ENCODE measurements at places on chromosomes 1 and 21.

DNA sequence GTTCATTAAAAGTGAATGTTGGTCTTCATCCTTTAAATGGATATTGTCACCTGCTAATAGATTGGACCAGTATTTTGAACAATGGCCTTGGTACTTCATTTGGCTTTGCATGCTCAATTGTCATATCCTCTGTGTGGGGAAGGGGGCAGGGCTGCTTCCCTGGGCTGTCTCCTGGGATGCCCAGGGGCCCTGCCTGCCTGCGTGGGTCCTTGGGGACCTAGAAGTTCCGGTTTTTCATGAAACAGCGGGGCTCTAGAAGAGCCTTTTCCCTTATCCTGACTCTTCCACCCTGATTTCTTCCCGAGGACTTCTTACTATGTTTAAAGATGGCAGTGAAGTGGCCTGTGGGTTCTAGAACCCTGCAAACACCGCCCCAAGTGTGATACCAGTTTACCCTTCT is 97.5 kb downstream of the DISC1 start:
- DNase-seq: no peak

DNA sequence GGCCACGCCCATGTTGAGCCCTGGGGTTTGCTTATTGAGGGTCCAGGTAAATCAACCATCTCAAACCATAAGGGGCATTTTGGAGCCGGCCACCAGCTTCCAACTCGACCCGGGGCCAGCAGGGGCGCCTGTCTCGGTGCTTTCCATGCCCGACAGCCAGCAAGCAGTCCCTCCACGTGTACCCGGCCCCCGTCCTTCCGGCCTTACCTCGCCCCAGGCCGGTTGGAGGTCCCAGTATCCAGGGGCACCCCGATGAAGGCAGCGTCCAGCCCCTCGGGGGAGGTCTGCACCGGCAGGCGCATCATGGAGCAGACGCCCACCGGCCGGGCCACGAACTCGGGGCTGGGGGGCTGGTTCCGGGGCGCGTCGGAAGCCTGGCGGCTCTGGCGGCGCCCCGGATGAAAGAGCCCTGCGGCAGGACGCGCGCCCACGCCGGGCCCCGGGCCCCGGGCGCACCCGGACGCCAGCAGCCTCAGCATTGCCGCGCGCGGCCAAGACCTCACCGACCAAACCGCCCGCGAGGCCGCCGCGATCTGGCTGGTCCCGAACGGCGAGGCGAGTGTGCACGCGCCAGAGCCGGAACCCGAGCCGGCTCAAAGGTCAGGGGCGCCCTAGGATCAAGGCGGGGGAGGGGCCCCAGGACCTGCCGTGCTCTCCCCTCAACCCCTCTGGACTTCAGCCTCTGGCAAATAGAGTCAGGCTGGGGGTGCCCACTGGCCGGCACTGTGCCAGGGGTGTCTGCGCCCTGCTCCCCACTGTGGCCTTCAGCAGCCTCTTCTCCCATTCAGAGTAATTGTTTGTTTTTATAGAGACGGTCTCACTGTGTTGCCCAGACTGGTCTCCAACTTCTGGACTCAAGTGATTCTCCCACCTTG is at the start of gene AGMAT:
Gene AGMAT (minus strand): TSS at position 563 of the 875 bp plus-strand sequence. CDS start 84 bp downstream, at position 479.
- no peak for DNase-seq

GRCh38 chr1:16727190-16728111 is 12.9 kb upstream of the RNU1-4 start:
- peak; percentile 19 for DNase-seq

- no peak for DNase-seq
Observed at GRCh38 chr1:239711768-239712167, 325.4 kb downstream of the CHRM3 start.

DNA sequence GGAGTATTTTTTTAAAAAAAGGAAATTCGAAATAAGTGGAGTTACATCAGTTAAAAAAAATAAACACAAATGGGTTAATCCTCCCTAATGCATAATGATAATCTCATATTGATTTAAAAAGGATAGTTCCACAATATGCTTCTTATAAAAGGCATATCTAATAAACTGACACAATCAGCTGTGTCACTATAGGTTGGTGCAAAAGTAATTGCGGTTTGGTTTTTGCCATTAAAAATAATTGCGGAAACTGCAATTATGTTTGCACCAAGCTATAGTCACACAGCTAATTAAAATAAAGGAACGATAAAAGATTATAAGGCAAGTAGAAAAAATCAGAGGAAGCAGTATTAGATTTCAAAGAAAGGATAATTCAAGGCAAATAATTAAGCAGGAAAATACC is 21.0 kb upstream of the IFI44L start:
- no peak for DNase-seq

DNA sequence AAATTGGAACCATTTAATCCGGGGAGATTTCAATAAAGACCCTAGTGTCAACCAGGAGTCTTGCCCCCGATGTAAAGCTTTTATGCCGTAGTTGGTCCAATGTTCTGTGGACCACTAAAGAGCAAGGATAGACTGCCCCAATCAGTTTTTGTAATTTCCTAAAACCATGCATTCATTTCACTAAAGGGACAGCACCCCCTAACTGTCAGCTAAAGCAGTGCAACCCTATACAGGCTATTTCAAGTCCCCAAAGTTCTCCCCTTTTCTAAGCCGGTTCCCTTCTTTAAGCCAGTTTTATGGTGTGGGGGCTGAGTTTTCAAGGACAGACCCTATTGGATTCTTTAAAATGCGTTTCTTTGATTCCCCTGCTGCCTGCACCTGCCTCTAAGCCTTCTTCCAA is 12.7 kb upstream of the PDPN start:
- DNase-seq: no peak

GRCh38 chr21:41548781-41549180 is 40.8 kb upstream of the TMPRSS2 start:
- DNase-seq: no peak

DNA sequence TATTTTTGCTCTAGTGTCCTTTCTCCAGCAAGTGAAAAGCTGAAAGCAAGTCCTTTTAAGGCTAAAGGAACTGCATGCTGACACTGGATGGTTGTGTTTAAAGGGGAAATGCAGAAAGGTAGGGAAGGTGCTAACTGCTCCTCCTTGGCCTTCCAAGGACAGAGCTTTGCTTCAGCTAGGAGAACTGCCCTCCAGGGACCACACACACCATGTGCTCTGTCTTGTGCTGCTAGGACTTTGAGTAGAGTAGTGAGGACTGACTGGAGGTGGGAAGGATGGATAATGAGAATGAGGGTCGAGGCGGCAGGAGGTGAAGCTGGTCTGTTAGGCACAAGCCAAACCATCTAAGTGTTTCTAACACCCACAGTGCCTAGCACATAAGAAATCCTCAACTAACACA is 77.9 kb downstream of the WDR3 start:
- DNase-seq: no peak

DNA sequence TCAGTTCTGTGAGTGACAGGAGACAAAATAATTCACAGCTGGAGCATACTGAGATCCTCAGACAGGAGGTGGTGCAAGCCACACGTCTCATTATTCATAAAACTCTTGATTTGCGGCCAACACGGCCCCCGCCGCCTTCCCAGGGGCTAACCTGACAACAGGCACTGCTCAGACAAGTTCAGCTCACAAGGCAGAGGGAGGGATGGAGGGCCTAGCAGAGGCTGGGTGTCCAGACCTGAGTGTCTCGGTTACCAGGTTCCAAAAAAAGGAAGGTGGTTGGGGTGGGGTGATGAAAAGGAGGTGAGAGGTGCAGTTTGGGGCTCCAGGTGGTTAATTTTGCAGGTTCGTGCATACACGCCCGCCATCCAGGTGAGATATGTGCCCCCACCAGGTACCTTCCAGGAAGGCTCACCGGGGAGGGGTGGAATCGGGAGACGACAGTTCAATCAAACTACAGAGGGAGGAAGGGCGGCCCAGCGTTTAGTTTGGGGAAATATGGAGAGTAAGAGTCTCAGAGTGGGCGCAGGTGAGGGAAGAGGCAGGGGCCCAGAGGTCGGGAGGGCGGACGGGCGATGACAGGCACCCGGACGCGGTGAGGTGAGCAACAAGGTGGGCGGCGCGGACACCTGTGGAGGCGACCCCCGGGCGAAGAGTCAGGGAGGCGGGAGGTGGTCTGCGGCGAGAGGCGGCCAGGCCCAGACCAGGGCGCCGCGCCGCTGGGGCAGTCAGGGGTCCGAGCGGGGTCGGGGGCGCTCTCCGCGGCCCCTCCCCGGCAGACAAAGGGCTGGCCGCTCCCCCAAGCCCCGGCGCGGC is 629 bp downstream of the CTNNBIP1 start:
- no peak for DNase-seq

DNA sequence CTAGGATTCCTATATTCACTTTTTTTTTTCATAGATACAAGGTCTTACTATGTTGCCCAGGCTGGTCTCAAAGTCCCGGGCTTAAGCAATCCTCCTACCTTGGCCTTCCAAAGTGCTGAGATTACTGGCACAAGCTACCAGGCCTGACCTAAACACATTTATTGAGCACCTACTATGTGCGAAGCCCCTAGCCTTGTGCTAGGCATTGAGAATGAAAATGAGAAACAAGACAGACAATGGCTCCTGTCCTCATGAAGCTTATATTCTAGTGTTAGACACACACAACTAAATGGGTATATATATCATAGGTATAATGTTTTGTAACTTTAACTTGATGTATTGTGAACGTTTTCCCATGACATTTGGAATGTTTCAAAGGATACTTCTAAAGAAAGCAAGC is 11.5 kb downstream of the TMEM50A start:
- DNase-seq: no peak

GRCh38 chr1:21612057-21612456 is 57.1 kb downstream of the RAP1GAP start:
- no peak for DNase-seq

Data from HS-5 (cell line).